AG04450 (cell line): ENCODE measurements at places on chromosomes 7 and 10. TPM values are rescaled to one million over a fixed set of nuclear protein-coding genes. Genes with fewer than 3 reads are reported as not detected.

DNA sequence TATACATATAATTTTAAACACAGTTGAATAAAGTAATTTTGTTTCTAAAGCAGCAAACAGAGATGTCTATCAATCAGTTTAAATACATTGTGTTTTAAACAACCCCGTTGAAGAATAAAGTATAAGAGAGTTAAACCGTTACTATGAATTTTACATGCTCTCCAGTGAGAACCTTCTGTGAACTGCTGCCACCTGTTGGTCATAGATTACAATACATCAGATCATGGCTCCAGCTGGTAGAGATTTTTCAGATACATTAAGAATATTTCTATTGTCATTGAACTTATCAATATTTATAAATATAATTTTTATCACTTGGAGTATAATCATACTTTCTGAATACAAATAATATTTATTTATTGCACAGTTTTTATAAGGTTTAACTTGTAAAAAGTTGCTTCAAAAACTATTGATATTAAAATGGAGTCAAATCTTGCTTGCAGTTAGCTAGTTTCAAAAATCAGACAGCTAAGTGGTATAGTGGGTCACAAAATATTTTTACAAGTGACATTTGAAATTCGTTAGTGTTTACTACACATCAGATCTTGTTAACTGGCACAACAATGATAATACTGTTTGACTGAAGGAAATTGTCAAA is 561.2 kb upstream of the PHF14 start:
- DNase-seq, result no peak

- DNase-seq, result no peak
Observed at GRCh38 chr10:48322017-48322416, 15.5 kb downstream of the MAPK8 start.

DNA sequence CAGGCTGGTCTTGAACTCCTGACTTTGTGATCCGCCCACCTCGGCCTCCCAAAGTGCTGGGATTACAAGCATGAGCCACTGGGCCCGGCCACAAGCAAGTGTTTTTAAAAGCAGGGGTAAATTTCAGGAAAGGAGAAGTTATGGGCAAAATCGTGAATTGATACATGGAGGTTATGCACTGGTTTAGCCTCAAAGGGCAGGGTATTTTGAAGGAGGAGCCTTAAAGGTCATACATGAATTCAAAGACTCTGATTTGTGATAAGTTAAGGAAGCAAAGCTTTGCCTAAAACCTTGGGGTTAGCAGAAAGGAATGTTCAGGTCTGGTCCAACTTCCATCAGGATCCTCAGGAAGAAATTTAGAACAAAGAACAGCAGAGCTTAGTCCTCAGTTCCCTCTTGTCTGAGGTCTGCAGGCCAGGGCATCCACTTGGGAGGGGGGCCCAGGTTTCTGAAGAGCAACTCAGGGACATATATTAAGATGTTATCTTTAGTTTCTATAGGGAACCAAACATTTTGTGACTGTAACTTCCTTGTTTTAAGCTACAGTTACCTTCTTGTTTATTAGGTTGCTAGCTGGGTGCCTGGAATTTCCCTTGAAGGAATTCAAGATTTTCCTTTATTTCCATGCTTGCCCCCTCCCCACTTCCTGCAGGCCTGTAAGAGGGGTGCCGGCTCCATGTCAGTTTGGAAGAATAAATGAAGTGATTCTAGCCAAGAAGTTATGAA is 2.8 kb upstream of the REPIN1 start:
- DNase-seq, result no peak

The BPGM gene
- 31.2 and 43.1 TPM in 2 replicates for polyA plus RNA-seq

- DNase-seq, result no peak
Observed at GRCh38 chr10:5679606-5680005, 5.0 kb upstream of the TASOR2 start.

GRCh38 chr10:132539894-132540293 is 2.3 kb downstream of the INPP5A start:
- no peak for DNase-seq

The STEAP4 gene
- polyA plus RNA-seq, result not detected in 2 replicates

- peak; percentile 44 for DNase-seq
Observed at GRCh38 chr10:52443419-52444388, 129.6 kb downstream of the DKK1 start.

- DNase-seq, result no peak
Observed at GRCh38 chr10:34281661-34282582, 533.2 kb downstream of the PARD3 start.

DNA sequence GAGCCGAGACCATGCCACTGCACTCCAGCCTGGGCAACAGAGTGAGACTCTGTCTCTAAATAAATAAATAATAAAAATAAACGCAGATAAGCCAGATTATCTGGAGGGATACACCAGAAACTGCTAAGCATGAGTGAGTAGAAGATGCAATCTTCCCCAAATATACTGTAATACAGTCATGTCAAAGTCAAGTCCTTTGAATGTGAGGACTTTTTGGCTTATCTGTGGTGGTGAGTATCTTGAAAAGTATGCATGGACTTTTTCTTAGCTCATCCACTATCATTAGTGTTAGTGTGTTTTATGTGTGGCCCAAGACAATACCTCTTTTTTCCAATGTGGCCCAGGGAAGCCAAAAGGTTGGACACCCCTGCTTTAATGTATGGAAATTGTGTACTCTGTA is 44.7 kb upstream of the PITRM1 start:
- DNase-seq, result no peak

The OPALIN gene
- not detected in 2 replicates for polyA plus RNA-seq

DNA sequence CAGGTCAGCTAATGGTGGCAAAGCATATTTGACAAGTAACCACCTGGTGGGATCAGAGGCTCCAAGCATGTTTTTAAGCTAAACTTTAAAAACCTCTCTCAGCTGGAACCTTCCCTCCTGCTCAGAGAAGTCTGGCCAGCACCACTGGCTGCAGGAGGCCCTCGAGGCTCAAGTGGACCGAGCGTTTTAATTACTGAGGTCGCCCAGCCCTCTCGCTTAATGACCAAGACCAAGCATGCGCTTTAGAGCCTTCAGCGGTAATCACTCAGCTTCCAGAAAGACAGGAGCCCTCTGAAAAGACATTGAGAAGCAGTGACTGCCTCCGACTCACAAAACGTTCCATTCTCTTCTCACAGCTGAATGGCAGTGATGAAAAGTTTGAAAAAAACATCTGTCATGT is 383.4 kb upstream of the ADARB2 start:
- no peak for DNase-seq

The C7orf57 gene
- not detected in 2 replicates for polyA plus RNA-seq

The SYT15 gene
- 0.15 and 0.20 TPM in 2 replicates for polyA plus RNA-seq

DNA sequence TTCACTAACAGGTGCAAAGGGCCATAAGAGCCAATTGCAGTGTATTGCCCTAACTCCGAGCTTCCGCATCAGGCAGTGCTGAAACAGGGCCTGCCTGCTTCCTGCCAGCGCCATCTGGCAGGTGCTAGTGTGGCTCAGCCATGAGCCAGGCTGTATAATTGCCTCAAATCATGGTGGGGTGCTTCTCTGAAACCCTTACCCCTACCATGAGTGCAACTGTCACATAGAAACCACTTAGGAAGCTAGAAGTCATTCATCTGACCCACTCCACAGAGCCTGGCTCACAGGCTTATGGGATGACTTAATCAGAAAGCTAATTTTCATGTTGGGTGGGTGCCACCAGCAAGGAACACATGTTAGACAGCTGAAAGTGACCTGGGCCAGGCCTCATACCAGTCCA is 133.3 kb upstream of the LAMB4 start:
- no peak for DNase-seq

DNA sequence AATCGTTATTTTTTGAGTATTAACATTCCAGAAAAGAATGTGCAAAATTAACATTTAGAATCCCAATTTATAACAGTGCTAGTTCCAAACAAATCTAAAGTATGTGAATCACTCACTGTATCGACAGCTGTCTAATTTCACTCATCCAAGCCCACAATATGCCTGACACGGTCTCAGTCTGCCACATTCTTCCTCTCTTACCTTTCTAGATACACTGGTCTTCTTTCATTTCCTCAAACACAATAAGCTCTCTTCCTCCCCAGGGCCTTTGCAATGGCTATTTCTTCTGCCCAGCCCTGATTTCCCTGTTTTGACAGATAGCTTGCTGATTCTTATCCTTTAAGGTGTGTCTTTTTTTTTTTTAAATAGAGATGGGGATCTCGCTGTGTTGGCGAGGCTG is 48.8 kb downstream of the UBE2H start:
- DNase-seq, result no peak

GRCh38 chr10:117509573-117509972 is 33.0 kb upstream of the EMX2 start:
- DNase-seq, result no peak

The PVRIG gene
- 0.42 TPM in 1 of 2 replicates, not detected in the other for polyA plus RNA-seq

- DNase-seq, result peak; percentile 59
Observed at GRCh38 chr10:110326351-110327032, 21.8 kb upstream of the SMNDC1 start.

DNA sequence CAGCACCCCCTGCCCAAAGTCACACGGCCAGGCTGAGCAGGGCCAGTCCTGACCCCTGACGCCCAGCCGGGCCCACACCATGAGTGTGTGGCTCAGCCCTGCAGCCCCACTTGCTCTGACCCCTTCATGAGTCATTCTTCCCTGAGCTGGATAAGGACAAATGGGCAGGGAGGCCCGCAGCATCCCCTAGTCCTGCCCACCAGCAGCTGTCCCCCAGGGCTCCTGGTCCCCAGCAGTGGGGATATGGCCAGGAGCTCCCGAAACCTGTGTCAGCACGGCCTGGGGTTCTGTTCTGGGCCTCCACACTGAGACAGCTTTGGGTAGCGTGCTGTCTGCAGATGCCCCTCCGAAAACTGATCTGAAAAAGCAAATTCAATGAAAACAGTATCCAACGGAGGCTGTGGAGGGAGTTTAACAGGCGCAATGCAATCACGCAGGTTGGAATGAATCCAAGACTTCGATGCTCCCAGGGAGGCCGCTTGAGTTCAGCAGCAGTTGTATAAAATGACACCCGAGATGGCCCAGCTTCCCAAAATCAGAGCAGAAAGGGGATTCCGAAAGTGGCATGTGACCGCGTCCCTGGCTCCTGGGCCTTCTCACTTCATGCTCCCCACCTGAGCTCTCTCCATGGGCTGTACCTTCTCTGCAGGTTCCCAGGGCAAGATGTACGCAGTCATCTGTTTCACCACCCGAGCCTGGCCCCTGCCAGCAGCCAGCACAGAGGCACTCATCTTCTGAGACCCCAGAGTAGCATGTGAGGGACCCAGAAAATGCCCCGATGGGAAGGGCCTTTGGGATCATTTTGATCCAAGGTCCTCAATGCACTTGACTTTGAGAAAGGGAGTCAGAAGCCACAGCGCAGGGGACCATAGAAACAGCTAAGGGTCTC is 214.1 kb downstream of the USP6NL start:
- DNase-seq, result no peak

GRCh38 chr7:5413449-5413786 is 10.2 kb downstream of the TNRC18 start:
- DNase-seq, result no peak

The SLC18A3 gene
- not detected in 2 replicates for polyA plus RNA-seq

The PAPSS2 gene
- polyA plus RNA-seq, result 44.0 and 51.4 TPM in 2 replicates

The IFIT1B gene
- not detected in 2 replicates for polyA plus RNA-seq

DNA sequence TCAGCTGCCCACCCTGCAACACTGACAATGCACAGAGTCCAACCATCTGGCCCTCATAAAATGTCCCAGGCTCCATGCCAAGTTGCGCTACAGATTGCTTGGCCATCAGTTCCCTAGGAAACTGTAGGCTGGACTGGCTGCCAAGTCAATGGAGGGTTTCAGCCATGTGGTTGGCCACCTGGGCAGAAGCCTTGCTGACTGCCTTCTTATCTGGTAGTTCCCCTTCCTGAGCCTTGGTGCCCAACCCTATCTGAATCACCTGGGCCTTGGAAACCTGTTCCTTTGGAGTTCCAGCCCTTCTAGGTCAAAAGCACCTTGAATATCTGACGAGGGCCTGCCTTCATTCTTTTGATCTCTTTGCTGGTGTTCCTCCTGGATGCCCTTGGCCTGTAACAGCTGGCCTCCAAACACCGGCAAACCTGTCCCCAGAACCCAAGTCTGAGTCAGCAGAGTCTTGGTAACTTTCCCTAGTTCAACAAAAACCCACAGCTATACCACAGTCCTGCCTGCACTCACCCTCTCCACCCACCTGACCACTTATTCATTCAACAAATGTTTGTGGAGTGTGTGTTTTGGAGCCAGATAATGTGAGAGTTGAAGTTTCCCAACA is 37.4 kb upstream of the KDM7A start:
- no peak for DNase-seq

DNA sequence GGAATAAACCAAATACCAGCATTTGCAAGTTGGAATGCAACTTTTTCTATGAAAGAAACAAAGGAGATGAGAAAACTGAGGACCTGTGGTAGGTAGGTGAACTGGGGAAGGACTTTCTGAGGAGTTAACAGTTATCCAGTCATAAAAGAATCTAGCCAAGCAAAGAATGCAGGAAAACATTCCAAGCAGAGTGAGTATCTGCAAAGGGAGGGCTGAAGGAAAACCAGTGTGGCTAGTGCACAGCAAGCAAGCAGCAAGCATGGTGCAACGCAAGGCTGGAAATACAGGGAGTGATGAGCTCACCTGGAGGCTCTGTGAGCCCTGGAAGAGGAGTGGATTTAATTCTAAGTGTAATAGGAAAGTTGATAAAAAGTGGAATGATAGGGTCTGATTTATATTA is 44.0 kb downstream of the RTKN2 start:
- no peak for DNase-seq

GRCh38 chr7:46814516-46815250 is 767.2 kb downstream of the TNS3 start:
- DNase-seq, result no peak

- DNase-seq, result no peak
Observed at GRCh38 chr10:7006566-7006965, 404.3 kb downstream of the SFMBT2 start.

DNA sequence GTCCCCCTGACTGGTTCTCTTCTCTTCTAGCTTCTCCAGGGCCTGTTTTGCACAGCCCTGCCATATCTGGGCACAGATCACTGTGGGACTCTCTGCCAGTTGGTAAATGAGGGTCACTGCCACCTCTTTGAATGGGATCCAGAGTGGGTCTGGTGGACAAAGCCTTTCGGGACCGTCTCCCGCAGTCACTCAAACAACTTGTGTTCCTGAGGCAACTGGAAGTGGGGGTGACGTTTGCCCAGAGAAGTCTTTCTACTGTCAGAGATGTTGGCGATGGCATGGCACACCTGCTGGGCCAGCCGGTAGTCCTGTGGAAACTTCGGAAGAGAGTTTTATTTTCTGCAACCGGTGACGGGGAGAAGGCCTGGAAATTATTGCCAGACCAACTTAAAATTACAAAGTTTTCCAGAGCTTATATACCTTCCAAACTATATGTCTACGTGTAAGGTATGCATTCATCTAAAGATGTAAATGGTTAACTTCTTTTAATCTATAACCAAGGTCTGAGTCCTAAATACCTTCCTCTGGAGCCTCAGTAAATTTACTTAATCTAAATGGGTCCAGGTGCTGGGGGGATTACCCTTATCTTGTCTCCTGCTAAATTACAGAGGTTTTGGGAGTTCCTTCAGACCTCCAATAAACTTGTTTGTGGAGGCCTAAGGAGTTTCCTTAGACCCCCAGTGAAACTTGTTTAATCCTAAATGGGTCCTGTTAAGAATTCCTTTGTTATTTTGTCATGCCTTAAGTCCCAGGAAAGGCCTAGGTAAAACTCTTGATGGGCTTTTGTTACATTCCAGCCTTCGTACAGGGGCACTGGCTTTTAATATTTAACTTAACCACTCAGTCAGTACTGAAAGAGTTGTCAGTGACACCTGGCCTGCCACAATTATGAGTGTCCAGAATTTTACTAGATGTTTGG is 94.0 kb downstream of the NPSR1 start:
- no peak for DNase-seq
